ENCODE measurements at places on chromosomes 5 and 9.

GRCh38 chr9:129064499-129064908 lies 16.4 kb upstream of the DOLPP1 start:
- DNase-seq, result no peak

- no peak for DNase-seq
Observed at GRCh38 chr5:168784454-168784853, 205.3 kb upstream of the PANK3 start.

DNA sequence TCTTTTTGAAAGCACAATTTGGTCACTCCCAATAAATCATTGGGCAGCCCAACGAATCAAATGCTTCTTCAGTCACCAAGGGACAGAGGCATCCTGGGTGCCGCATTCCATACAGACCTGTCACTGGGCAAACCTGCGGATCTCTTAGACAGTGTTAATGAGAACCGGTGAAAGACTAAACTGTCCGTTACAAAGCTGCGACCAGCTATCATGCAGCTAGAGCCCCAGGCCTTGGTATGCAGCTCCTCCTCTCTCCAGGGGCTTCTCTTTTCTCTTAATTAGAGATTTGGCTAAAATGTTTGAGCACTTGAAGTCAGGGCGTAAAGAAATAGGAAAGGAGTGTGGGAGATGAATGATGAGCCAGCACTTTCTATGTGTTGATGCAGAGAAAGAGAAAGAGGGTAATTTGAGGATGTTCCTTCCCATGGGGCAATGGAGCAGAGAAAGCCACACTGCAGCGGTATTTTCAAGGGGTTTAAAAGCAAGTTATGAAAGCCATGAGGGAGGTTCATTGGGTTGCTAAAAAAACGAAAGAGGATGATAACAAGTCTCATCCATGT lies 175.3 kb downstream of the RFK start:
- no peak for DNase-seq

DNA sequence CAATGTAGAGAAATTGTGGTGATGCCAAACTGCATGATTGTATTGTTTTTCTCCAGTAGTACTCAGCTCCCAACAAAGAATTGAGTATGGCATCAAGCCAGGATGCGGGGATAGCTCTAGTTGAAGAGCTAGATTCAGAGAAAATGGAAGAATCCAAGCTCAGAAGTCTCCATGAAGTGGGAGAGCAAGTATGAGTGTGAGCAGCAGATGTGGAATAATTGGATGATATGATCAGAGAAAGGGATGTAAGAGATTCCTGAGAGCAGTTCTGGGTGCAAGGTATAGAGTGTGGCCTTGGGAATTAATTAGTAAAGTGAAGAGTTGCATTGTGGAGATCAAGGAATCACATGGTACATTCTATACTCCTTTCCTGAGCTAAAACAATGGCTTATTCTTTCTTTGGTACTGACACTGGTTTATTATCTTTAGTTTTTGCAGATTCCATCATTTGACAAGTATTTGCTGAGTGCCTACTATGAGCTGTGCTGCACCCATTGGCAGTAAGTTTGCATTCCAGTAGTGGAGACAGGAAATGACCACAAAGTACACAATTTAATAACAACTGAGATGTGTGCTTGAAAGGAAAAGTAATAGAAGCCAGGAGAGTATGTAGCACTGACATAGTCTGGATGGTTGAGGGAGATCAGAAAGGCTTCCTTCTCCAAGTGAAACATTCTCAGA lies 177.1 kb downstream of the CPLANE1 start:
- peak; percentile 65 for DNase-seq

- DNase-seq, result peak; percentile 98
Observed at GRCh38 chr9:136978073-136978864, 965 bp downstream of the PTGDS start.

GRCh38 chr5:91956738-91957137 lies 573.6 kb upstream of the ARRDC3 start:
- no peak for DNase-seq

- peak; percentile 68 for DNase-seq
Observed at GRCh38 chr9:33737811-33738606, 57.4 kb upstream of the PRSS3 start.

GRCh38 chr5:74286734-74287695 lies 353.5 kb downstream of the ENC1 start:
- no peak for DNase-seq

- DNase-seq, result peak; percentile 37
Observed at GRCh38 chr5:181052672-181053487, 12.8 kb downstream of the BTNL9 start.

DNA sequence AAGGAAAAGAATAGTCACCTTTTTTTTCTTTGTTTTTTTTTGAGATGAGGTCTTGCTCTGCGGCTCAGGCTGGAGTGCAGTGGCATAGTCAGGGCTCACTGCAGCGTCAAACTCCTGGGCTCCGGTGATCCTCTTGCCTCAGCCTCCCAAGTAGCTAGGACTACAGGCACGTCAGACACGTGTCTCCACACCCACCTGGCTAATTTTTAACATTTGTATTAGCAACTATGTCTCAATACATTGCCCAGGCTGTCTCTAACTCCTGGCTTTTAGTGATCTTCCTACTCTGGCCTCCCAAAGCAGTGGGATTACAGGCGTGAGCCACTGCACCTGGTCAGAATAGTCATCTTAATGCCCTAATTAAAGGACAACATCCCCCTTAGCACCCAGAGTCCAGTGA lies 54.4 kb upstream of the CTSL start:
- DNase-seq, result no peak

GRCh38 chr9:127808347-127809001 lies 5.8 kb downstream of the FPGS start:
- DNase-seq, result no peak

- no peak for DNase-seq
Observed at GRCh38 chr5:174589011-174589410, 135.4 kb upstream of the MSX2 start.
